Stimulated activated CD4-positive, alpha-beta T cell treated with anti-CD3 and anti-CD28 coated beads, TNF-alpha, amount 100 ng/mL, for 24 hours (primary cell): ENCODE measurements at places on chromosomes 5 and 9.

- DNase-seq = no peak
Observed at GRCh38 chr5:179316111-179316551, 29.1 kb downstream of the ADAMTS2 start.

GRCh38 chr9:72586388-72587130 is 65.2 kb downstream of the TMC1 start:
- DNase-seq = no peak

- DNase-seq = no peak
Observed at GRCh38 chr5:74500110-74500917, 140.2 kb downstream of the ENC1 start.

GRCh38 chr9:75504721-75505120 is 385.8 kb upstream of the PCSK5 start:
- DNase-seq = no peak

- no peak for DNase-seq
Observed at GRCh38 chr5:94945656-94946055, 327.2 kb downstream of the SLF1 start.

GRCh38 chr5:113293068-113293974 is 141.5 kb downstream of the TSSK1B start:
- no peak for DNase-seq

DNA sequence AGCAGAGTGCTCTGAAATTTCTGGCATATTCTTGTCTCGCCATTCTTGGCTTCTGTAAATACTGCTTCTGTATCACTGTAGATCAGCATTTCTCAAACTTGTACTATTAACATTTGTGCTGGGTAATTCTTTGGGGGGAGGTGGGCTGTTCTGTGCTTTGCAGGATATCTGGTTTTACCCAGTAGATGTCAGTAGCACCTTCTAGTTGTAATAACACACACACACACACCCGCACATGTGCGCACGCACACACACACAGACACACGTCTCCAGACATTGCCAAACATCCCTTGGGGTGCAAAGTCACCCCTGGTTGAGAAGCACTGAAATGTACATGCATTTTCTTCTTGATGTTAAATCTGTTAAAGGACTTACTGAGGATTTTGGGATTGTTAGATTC is 304.1 kb downstream of the MAT2B start:
- no peak for DNase-seq
